Activated T-cell treated with anti-CD3 and anti-CD28 coated beads, Interleukin-2, amount 50 U/mL, for 1 hour (primary cell): ENCODE measurements at places on chromosomes 12 and 14.

- no peak for DNase-seq
These were observed 2.1 kb downstream of the CD9 start for GRCh38 chr12:6202304-6202703.

DNA sequence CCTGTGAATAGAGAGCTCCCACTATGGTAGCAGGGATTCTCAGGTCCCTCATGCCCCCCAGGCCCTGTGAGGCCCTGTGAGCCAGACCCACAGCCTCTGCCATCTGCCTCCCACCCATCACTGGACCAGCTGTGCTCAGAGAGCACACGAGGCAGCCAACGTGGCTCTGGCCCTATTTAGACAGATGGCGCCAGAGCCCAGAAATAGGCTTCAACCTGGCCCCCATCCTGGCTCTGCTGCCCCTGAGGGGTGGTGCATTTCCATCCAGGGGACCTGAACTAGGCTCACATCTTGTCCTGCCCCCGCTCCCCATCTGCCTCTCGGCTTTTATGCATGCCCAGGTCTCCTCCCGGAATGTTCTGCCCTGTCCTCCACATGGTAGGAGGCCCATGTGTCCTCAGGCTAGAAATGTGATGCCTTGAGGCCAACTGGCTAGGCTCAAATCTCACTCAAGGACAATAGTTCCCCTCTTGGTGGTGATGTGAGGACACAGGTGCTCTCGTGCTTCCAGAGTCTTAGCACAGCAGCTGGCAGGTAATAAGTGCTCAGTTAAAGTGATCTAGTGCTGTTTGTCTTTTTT is 18.9 kb downstream of the TMEM63C start:
- DNase-seq: no peak

DNA sequence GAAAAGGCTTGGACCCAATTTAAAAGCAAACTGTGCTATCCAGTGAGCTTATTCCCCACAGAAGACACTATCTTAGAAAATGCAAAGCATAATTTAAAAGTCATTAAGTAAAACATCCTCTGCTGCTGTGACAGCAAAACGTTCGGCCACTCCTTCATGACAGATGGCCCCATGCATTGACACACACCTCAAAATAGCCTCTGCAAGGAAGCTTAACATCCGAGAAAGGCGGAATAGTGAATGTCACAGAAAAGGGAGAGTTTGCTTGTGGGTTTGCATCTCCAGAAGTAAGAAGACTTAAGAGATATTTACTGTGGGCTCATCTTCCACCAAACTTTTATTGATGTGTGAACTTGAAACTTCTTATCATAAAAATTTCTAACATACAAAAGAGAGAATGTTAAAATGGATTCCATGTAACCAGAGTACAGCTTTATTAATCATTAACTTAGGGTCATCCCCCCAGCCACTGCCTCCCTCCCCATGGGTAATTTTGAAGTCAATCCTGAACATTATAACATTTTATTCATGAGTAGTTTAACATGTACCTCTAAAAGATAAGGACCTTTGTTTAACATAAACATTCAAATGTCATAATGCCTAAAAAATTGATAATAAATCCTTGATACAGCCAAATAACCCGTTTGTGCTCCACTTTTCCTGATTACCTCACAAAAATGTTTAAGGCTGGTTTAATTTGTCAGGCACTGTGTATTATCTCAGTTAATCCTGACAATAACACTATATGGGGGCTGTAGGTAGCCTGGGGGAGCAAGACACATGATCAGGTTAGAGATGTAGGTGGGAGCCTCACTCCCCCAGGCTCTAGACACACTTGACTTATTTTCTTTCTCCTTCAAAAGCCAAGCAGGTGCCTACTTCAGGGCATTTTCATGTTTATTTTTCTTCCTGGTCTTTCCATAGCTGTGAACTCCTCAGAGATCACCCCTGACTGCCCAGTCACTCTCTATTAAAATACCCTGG is 119.7 kb upstream of the TMCC3 start:
- no peak for DNase-seq

GRCh38 chr12:11553871-11554533 is 95.5 kb upstream of the ETV6 start:
- DNase-seq: no peak

DNA sequence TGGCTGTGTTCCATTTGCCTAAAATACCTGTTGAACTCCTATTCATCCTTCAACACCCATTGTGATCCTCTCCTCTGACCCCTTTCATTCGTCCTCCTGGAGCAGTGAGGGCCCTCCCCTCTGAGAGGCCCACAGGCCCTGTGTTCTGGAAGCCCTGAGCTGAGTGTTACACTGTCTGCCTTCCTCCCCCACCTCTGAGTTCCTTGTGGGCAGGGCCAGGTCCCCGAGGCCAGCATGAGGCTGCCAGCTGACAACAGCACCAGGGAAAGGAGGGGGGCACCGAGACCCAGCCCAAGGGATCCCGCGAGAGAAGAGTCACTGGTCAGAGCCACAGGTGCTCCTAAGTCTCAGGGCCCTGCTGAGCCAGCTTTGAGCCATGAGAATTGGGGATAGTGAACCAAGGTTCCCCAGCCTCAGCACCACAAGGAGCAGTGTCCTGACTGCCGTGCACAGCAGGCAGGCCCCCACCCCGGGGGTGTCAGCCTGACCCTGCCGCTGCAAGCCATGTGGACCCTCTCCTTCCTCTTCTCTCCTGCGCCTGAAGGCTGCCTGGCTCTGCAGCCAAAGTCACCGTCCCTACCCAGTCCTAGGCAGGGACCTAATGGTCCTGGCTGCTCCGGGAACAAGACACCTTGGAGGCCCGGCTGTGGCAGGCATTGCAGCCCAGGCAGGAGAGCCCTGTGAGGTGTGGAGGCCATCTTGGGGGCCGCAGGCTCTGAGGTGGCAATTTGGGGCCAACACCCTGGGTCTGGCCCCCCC is 52.5 kb downstream of the BEGAIN start:
- peak; percentile 5 for DNase-seq

DNA sequence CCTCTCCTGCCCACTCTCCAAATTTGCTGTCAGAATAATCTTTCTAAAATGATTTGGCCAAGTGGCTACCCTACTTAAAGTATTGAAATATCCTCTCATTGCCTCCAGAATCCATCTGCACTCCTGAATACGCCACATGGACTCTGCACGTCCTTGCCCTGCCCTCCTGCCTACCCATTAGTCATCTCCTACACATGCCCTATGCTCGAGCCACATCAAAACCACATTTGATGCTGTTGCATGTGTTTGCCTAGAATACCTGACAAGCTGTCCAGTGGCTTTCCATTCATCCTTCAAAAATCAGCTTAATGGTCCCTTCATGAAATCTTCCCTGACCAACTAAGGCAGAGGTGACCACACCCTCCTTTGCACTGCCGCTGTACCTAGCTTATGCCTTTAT is 17.0 kb downstream of the VCPKMT start:
- no peak for DNase-seq

DNA sequence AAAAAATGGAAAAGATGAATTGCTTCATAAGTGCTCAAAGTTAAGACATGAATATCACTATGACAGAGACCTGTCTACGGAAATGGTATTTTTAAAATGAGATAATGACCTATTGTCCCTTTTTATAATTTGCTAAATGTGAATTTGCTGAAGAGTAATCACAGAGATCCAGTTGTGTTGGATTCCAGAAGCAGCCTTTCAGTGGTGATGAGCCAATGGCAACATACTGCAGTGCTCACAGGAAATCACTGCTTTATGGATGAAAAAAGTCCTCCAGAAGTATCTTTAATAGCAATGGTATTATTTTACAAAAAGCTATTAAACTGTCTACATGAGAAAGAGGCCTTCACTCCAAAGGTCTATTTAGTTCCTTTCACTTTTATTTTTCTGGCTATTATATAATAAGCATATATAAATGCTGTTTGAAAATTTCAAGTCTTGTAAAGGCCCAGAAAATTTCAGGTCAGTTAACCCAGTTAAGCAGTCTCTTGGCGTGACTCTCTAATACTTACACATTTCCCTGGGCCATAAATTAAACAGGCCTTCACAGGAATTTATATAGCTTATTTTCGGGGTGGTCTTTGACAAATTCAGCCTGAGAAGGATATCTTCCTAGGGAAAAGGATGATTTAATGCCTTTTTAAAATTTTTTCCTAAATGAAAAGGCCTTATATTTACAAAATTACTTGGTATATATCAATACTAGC is 55.4 kb downstream of the KCNJ8 start:
- no peak for DNase-seq

DNA sequence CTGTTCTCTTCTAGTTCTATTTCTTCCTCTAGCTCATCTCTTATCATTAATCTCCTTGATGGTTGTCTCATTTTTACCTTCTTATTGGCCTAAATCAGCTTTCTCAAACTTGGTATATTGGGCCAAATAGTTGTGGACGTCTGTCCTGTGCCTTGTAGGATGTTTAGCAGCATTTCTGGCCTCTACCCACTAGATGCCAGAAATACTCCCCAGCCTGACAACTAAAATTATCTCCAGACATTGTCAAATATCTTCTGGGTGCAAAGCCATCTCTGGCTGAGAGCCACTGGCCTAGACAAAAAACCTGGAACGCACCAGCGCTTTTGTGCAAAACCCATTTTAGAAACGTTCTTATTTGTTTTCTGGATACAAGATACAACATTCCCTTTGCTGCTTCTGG is 38.8 kb upstream of the LRRC10 start:
- no peak for DNase-seq

DNA sequence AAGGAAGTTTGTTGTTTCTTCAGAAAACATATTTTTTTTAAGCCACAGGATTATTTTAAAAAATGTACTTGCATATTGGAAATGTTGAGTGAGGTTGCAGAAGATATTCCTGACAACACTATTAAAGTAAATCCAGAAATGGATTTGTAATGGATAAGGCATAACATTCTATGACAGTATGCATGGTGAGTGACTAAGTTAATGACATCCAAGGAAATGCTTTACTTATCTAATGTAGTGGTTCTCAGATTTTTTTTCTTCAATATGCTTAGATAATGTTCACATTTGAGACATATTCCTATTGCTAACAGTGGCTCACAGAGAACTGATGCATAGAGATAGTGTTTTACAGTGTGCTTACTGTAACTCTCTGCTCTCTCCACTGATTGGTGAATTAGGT is 49.4 kb downstream of the ZDHHC17 start:
- no peak for DNase-seq

DNA sequence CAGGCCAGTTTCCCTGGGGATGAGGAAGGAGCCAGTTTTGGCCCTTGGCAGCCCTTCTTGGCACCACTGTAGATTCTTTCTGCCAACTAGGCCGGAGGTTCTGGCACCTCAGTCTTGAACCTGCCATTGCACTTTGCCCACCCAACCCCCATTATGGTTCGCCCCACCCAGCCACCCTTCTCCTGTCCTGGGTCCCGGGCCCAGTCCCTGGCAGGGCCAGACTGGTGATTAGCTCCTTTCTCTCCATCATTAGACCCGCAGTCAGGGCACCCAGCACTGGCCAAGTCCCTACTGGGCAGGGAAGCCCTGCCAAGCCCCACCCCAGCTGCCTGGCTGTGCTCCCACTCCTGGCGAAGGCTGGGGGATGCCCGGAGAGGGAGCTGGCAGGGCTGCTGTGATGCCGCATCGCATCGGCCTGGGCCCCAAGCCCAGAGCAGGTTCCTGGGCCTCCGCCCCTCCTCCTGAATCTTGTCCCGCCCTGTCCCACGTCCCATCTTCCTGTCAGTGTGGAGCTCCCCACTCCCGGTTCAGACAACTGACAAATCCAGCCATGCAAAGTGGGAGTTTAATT is 9.8 kb downstream of the FAM222A start:
- DNase-seq: no peak

- peak; percentile 64 for DNase-seq
These were observed at the start of gene ITGA5 for GRCh38 chr12:54419088-54419887. Gene ITGA5, minus strand, starts transcription at chr12:54419266. Its CDS starts 68 bp downstream, at chr12:54419198.

DNA sequence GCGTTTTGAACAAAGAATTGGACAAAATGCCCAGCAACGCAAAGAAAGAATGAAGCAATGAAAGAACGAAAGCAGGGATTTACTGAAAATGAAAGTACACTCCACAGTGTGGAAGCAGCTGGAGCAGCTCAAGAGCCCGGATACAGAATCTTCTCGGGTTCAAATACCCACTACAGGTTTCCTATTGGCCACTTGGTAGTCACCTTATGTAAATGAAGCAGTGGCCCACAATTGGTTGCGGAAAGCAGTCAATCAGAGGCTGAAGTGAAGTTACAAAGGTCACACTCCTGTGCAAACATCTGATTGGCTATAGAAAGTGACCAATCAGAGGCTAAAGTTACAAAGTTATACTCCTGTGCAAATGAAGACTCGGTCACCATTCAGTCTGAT is 15.0 kb upstream of the PPP1R13B start:
- no peak for DNase-seq

DNA sequence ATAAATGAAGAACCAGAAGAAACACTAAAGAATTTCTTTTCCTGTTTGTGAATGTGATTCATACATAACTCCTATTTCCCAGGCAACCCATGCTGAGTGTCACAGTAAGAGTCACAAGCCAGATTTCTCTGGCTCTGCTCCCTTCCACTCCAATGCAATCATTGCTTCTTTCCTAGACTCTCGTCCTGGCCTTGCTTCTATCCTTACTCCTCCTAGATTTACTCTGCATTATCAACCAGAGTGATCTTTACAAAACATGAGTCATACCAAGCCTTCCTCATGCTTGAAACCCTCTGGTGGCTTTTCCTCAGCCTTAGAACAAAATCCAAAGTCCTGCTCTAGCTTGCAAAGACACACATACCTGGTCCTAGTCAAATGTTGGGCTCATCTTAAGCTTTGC is 13.3 kb downstream of the IL22 start:
- no peak for DNase-seq

DNA sequence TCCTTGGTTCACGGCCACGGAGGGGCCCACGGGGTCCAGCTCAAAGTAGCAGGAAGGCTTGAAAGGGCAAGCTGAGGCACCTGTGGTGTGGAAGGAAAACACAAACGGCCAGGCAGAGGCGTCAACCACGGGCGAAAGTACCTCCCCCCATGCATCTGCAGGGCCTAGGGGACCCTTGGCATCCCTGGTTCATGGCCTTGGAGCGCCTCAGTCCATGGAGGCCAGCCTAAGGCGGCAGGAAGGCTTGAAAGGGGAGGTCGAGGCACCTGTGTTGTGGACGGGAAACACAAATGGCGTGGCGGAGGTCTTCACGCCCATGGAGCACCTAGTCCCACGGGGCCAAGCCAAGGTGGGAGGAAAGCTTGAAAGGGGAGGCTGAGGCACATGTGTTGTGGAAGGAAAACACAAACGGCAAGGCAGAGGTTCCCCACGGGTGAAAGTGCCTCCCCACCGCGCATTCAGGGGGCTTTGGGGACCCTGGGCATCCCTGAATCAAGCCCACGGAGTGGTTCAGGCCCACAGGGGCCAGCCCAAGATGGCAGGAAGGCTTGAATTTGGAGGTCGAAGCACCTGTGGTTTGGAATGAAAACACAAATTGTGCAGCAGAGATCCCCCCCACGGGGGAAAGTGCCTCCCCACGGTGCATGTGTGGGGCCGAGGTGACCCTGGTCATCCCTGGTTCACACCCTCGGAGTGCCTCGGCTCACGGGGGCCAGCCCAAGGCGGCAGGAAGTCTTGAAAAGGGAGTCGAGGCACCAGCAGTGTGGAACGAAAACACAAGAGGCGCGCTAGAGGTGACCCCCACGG is 380.8 kb downstream of the ALG10 start:
- DNase-seq: no peak

- DNase-seq: no peak
These were observed 660 bp upstream of the MAP1LC3B2 start for GRCh38 chr12:116558280-116559161.
